ENCODE measurements at places on chromosomes 1 and 21.

GRCh38 chr1:38026592-38027200 is 14.2 kb downstream of the UTP11 start:
- no peak for DNase-seq

DNA sequence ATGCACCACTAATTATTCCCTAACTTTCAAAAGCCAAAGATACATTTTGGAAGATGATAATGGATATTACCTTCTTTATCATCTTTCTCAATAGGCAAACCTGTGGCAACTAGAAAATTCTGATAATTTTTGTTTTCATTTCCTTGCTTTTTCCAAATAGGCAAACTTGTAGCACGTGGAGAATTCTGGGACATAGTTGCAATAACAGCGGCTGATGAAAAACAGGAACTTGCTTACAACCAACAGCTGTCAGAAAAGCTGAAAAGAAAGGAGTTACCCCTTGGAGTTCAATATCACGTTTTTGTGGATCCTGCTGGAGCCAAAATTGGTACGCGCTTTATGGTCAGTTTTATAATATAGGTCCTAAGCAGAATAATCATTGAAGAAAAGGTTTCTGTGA is 1.5 kb downstream of the FPGT start:
- no peak for DNase-seq

- no peak for DNase-seq
These were observed 42.6 kb upstream of the SRRM1 start for GRCh38 chr1:24600551-24600950.

DNA sequence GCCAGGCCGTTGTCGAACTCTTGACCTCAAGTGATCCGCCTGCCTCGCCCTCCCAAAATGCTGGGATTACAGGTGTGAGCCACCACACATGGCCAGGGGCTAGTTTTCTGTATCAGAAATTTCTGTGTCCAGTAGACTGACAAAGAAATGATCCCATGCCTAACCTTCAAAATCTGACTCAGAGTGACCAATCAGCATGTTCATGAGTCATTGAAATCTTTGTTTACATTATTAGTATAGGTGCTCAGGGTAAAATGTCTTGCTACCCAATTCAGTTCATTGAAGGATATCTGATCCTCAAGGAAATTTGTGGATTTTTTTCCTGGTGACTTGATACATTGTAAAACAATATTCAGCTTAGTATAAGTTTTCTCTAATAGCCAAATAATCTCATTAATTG is 11.0 kb upstream of the LDLRAD2 start:
- no peak for DNase-seq

- no peak for DNase-seq
These were observed 58.0 kb downstream of the CLIC4 start for GRCh38 chr1:24803220-24803619.

DNA sequence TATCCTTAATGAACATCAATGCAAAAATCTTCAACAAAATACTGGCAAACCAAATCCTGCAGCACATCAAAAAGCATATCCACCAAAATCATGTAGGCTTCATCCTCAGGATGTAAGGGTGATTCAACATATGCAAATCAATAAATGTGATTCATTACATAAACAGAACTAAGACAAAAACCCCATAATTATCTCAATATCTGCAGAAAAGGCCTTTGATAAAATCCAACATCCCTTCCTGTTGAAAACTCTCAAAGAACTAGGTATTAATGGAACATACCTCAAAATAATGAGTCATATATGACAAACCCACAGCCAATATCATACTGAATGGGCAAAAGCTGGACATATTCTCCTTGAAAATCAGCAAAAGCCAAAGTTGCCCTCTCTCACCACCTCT is 54.6 kb upstream of the DEPDC1 start:
- DNase-seq = no peak

DNA sequence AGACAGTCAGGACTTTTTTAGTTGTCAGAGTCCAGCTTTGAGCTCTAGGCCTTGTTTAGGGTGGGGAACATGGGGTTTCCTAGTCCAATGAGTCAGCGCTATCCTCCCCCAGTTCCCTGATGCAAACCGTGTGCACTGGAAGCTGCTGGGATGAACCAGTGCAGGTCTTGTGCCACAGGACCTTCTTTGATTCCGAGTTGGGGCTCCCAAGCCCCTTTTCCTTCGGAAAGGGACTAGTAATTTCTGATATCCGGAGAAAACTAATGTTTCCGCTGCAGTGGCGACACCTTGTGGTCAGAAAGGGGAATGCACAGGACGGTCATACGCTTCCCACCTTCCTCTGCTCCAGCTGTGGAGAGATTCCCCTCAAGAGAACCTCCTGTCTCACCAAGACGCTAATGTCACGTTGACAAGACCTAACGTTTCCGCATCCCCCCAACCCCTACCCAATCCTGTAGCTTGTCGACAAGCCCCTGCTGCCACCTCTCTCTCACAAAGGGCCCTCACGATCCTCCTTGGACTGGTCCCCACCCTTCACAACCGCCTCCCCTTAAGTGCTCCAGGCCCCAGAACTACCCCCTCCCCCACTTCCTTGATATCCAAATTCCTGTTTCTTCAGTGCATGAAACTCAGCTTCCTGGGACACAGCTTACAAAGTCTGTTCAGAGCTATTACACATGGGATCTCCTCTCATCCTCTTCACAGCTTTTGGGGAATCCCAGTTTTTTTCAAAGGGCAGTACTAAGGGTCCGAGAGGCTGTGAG is 30.9 kb downstream of the GPA33 start:
- peak; percentile 61 for DNase-seq

- DNase-seq = no peak
These were observed 550.9 kb downstream of the SMYD3 start for GRCh38 chr1:245956225-245956624.

DNA sequence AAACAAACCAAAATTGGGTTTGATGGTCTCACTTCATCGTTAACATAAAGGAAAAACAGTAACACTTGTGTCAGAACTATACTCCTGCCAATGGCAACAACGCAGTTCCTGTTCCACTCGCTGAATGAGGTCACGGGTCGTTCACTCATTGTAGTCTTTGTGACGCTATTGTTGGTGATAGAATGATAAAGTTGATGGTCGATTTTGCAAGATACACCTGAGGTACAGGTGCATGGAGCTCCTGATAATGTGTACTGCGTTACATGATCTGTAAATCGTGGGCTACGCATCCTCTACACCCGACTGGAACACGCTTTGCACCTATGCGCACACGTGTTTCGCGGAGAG is 391 bp upstream of the CENPS start:
- DNase-seq = no peak

- DNase-seq = no peak
These were observed 480.4 kb upstream of the ZRANB2 start for GRCh38 chr1:71561206-71561605.

GRCh38 chr1:26723013-26723991 is 27.5 kb downstream of the ARID1A start:
- peak; percentile 80 for DNase-seq

DNA sequence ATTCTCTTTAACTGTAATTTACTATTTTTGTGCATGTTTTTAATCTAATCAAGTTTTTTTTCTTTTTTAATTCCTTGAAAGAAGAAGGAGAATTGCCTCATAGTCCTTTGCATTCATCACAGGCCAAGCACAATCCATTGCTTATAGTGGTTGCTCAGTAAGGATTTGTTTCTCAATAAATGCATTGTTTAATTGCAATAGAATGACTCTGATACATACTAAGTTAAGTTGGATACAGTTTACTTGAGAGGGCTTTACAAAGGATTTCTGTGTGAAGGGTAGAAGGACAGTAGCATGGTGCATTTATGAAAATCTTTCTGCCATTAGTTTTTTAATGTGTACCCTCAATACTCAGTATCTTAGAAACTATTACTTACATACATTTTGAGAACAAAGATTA is 186.2 kb downstream of the LRRIQ3 start:
- DNase-seq = no peak

DNA sequence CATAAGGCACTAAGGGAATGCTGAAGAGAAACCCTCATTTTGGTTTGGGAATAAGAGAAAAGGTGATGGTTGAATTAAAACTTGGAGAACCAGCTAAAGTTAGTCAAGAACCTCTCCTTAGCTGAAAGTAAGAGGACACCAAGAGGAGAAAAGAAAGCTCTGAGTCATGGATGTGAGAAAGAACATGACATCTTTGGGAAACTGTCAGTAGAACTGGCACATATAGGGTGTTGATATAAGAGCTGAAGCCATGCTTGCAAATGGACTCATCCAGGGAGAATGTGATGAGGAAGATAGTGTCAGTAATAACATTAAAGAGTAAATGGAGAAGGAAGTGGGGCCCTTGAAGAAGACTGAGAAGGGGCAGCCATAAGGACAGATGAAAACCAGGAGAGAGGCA is 54.3 kb downstream of the LRRC8C start:
- no peak for DNase-seq

- DNase-seq = no peak
These were observed 16.6 kb upstream of the BMP8A start for GRCh38 chr1:39474810-39475209.

GRCh38 chr1:41641941-41642527 is 157.6 kb upstream of the EDN2 start:
- no peak for DNase-seq

DNA sequence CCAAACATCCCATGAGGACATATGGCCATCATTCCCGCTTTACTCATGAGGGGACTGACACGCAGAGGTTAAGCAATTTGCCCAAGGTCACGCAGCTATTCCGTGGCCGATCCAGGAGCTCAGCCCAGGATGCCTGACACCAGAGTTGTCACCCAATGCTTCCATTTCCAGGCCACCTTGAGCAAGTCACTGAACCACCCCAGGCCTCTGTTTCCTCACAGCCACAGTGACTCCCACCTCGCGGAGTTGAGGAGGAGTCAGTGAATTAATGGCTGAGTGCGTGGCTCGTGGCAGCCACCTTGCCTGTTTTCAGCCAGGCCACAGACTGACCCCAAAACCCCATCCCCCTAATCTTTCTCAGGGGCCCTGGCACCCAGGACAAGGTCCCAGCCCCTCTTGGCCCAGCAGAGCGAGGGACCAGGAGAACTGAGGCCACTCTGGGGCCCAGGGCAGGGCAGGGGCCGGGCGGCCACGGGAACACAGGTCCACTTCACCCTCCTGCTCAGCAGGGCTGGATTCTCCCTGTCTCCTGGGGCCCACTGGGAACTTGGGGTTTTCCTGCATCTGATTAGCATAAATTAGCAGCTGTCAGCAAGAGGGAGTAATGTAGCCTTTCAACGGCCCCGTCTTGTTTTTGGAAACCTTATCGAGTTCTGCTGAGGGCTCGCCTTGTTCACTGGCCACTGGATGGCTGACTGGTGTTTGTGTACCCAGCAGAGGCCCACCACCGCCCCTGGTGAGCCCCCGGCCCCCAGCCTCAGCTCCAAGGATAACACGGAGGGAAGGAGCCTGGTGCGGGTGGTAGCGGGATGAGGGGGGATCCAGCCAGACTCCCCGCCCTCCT is 19.7 kb upstream of the LAPTM5 start:
- no peak for DNase-seq

GRCh38 chr1:1947493-1947892 is 28.4 kb upstream of the TMEM52 start:
- peak; percentile 32 for DNase-seq

- peak; percentile 57 for DNase-seq
These were observed 60.4 kb downstream of the CAPZB start for GRCh38 chr1:19424651-19425570.

All from NCI-H146 (cell line).